Muscle of back (tissue), 13 donors: ENCODE measurements at places on chromosomes 7 and 10. TPM values are rescaled to one million over a fixed set of nuclear protein-coding genes. Genes with fewer than 3 reads are reported as not detected.

Gene XRCC2
- 4.2 TPM for polyA plus RNA-seq

Gene EBLN1
- not detected for polyA plus RNA-seq

Gene TUBGCP2
- 35.6 TPM for polyA plus RNA-seq

Gene C10orf88
- 11.3 TPM for polyA plus RNA-seq

DNA sequence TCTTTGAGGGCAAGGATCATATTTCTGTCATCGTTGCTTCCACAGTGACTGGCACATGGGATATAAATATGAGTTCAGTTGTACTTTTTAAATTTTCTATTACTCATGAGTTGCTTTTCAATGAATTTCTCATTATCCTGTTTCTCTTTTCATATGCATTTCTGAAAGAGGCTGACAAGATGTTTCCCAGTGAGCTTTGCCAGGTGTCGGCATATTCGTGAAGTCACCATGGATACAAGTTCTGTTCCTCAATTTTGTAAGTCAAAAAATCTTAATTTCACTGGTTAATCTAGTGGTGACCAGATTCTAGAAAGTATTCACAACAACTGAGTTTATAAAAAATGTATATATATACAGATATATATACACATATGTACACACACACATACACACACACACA, 55.7 kb upstream of the GNAI1 start:
- no peak for DNase-seq

GRCh38 chr7:144001543-144001942, 1.4 kb downstream of the OR6B1 start:
- DNase-seq, result no peak

- DNase-seq, result no peak
These were observed 89.2 kb upstream of the MALRD1 start for GRCh38 chr10:18959369-18959768.

GRCh38 chr10:128215733-128216132, 89.5 kb upstream of the MKI67 start:
- DNase-seq, result no peak

- peak; percentile 86 for DNase-seq
These were observed 86.3 kb downstream of the RNF216 start for GRCh38 chr7:5694912-5695726.

DNA sequence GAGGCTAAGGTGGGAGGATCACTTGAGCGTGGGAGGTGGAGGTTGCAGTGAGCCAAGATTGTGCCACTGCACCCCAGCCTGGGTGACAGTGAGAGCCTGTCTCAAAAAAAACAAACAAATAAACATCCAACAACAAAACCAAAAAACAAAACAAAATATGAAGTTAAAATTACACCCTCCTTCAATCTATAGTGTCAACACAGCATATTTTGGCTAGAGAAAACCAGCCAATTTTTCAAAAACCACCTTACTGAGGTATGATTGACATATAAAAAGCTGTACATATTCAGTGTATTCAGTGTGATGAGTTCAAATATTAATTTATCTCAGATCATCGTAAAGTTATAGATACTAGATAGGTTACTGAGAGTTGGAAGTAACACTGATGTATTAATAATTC, 102.4 kb downstream of the ICA1 start:
- DNase-seq, result no peak

DNA sequence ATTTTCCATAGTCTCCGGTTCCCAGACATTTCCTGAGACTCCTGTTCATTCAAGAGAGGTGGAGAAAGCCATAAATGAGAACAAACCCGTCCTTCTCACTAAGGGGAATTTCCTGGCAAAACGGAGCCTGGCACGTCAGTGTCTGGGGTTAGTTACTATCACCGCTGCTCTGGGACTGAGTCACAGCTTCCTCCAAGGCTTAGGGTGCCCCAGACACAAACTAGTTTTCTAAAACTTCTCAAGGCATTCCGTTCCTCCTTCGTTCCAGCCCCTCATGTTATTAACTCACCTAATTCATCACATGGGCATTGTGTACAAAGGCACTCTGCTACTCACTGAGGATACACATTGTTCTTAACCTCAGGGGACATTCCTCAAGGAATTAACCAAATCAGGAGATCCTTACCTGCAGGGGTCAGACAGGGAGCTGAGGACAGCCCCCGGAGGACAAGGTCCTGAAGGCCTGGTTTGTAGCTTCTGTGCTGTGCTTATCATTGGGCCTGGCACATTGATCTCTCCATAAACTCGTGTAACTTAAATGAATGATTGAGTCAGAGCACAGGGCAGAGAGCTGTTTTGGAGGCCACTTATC, 103.0 kb upstream of the KLF6 start:
- DNase-seq, result peak; percentile 68

- DNase-seq, result no peak
These were observed 394.4 kb upstream of the AUTS2 start for GRCh38 chr7:69203871-69204270.
